ENCODE measurements at places on chromosomes 7 and 10.

DNA sequence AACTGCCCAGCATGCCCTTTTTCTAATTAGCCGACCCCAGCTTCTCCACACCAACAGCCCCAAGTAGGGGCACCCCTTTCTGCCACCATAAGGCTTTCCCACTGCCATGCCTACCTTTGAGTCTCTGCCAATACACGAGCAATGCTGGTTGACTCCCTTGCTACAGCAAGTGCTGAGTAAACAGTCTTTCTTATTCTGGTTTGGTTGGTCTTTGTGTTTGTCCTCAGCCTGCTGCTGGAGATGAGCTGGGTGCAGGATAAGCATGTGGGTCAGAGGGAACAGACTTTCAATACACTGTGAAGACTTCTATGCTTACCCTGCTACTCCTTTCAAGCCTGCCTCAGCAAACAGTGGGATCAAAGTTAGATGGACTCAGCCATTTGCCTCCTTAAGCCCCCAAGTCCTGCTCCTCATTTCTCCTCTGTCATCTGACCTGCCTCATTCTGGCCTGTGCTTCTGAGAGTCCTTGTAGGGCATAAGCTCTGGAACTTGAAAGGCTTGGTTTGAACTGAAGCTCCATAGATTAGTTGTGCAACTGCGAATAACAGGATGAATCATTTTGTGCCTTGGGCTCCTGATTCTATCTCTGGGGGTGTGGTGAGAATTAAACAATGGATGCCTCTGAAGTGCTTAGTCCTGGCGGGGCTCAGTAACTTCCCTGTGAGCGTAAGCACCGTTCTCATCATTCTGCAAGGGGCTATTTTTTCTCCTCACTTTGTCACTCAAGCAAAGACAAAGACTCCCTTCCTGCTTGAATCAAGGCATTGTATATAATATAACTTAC, 533.8 kb upstream of the DPP6 start:
- no peak for DNase-seq

GRCh38 chr10:113525713-113526112, 27.1 kb upstream of the HABP2 start:
- no peak for DNase-seq

- DNase-seq, result no peak
Observed at GRCh38 chr10:62171791-62172190, 96.9 kb downstream of the RTKN2 start.

GRCh38 chr7:27462575-27463270, 200.0 kb downstream of the HIBADH start:
- DNase-seq, result no peak

GRCh38 chr10:4982764-4983226, 19.6 kb downstream of the AKR1C1 start:
- no peak for DNase-seq

DNA sequence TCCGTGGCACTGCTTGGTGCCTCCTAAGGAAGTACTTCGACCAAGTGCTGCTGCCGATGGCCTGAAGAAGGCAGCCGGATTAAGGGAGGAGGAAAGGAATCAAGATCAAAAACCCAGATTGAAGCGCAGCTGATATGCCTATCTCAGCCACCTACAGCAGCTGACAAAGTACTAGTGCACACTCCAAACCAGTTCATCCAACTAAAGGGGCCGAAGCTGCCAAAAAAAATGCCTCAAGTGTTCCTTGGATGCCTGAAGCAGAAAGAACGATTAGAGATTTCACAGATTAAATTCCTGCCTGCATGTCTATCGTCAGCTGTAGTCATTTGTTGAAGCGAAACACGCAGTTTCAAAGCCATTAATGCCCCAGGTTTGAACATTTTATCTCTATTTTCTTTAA, 65.7 kb downstream of the TNRC18 start:
- no peak for DNase-seq

- no peak for DNase-seq
Observed at GRCh38 chr7:116899308-116899707, 36.9 kb downstream of the CAPZA2 start.

DNA sequence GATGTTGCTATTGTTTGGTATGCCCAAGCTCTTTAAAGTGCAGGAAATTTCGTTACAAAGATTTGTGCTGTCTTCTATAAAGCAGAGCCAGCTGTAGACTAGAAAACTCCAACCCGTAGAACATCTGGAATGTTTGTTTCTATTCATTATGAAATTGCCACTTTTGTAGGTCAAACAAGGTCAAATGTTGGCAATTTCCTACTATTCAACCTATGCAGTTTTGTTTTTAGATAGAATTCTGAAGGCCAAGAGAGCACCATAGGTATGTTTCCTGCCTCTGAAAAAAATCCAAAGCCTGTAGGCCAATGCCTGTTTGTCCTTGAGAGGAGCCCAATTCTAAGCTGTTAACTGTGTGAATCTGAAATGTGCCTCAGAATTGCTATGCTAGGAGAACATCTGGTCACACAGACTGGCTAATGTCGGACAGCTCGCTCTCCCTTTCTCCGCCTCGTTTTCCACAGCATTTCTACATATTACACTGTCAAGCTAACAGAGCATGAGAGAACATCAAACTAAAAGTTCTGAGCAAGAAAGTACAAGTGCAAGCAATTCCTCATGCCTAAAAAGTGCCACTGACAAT, 267.2 kb upstream of the LRGUK start:
- no peak for DNase-seq

DNA sequence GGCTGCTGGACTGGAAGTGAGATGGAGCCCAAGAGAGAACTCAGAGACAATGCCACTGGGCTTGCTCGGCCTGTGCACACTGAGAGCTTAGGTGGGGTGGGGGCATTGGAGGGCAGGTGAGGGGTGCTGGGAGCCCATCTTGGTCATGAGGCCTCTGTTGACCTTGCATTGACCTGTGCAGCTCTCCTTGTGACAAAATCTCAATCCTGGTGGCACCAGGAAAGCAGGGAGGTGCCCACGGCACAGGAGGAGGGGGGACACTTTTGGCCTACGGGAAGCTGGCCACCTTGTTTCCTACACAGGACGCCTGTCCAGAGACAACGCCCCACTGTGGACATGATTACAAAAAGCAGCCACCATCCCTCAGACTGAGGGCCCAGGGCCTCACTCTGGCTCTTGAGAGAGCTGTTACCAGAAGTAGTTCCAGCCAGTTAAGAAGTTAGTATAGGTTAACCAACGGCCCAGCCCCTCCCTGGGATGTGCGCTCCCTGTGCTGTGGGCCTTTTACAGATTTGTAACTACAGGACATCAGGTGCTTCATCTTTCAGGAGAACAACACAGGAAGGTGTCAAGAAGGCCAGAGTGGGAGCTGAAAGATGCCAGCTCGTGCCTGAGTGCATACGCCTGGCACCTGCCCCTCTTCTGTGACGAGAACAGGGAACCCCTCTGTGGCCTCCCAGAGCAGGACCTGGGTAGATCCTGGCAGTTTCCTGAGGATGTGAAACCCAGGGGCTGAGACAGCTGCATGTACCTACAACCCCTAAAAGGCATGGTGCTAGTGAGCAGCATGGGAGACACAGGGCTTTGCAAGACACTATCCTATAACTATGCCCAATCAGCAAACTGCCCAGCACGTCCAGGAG, 10.3 kb downstream of the PKD1L1 start:
- no peak for DNase-seq

DNA sequence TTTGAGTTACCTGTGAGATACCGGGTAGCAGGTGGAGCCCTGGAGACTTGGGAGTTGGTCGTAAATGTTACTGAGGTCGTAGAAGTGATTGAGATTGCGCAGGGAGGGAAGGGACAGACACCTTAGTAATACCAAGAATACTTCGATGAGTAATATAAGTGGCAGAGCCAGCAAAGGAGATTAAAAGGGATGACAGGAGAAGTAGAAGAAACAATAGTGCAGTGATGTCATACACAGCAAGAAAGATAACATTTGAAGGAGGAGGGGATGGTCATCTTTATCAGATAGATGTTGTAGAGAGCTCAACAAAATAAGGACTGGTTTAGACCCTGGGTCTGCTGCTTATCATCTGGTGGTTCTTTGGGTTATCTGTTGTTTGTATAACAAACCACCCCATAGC, 5.0 kb downstream of the BCCIP start:
- no peak for DNase-seq

- no peak for DNase-seq
Observed at GRCh38 chr10:30782537-30783461, 153.2 kb upstream of the LYZL2 start.

GRCh38 chr10:62541811-62542210, 167.6 kb downstream of the ZNF365 start:
- no peak for DNase-seq

DNA sequence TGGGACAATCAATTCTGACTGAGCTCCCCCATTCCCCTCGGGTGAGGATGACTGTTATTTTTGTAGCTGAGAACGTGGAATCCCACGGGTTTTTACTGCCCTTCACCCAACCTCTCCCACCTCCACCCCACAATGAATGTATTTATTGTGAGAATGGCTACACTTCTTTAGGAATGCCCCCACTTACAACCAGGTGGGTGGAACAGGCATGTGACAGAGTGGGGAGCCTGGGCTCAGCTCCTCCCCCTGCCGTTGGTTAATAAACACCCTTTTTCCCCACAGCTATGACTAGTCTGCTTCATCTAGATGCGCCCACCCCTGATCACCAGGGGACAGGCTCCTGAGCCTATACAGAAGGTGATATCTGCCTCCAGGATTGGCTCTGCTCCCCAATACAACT, 2.0 kb downstream of the MRPL43 start:
- no peak for DNase-seq
